ENCODE measurements at places on chromosomes 5 and 9. TPM values are rescaled to one million over a fixed set of nuclear protein-coding genes. Genes with fewer than 3 reads are reported as not detected.

The SLC24A2 gene
- under 0.01 TPM for total RNA-seq

The PLPP7 gene
- total RNA-seq: not detected

The MORN5 gene
- total RNA-seq: not detected

The TMEM38B gene
- 8.4 TPM for total RNA-seq

The BAAT gene
- 0.05 TPM for total RNA-seq

The DRD1 gene
- total RNA-seq: not detected

The KIF4B gene
- total RNA-seq: not detected

The CARD9 gene
- under 0.01 TPM for total RNA-seq

The ISL1 gene
- total RNA-seq: 3.6 TPM

The LVRN gene
- 0.49 TPM for total RNA-seq

The UBTD2 gene
- total RNA-seq: 11.1 TPM

The ADAMTS12 gene
- total RNA-seq: 1.6 TPM

The SLC34A3 gene
- total RNA-seq: 0.14 TPM

The PRUNE2 gene
- total RNA-seq: 0.07 TPM

The FCHO2 gene
- 10.2 TPM for total RNA-seq

The NUTM2G gene
- not detected for total RNA-seq

The FRRS1L gene
- total RNA-seq: 0.07 TPM

The RNF183 gene
- 0.21 TPM for total RNA-seq

The NCBP1 gene
- total RNA-seq: 25.3 TPM

The PRRT1B gene
- not detected for total RNA-seq

The DMGDH gene
- total RNA-seq: not detected

The SPATA31A3 gene
- not detected for total RNA-seq

The MYMK gene
- not detected for total RNA-seq

Data from airway epithelial cell (primary cell).